ENCODE measurements at places on chromosomes 1 and 21.

DNA sequence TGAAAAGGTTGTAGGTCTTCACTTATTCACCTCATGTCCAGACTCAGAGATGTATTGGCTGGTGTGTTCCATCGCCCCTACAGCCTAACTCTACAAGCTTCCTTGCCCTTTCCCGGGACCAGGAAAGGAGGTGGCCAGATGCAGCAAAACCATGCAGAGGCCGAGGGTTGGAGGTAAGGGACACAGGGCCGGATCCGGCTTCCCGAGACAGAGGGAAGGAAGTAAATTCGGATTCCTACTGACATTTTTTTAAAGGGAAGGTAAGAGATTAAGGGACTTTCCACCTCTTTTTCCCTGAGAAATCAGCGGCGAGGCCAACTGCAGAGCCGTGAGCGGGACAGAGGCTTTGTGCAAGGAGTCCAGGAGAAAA lies 12.7 kb downstream of the EPHA10 start:
- no peak for DNase-seq

GRCh38 chr1:223832637-223832943 lies 13.2 kb downstream of the TP53BP2 start:
- no peak for DNase-seq

DNA sequence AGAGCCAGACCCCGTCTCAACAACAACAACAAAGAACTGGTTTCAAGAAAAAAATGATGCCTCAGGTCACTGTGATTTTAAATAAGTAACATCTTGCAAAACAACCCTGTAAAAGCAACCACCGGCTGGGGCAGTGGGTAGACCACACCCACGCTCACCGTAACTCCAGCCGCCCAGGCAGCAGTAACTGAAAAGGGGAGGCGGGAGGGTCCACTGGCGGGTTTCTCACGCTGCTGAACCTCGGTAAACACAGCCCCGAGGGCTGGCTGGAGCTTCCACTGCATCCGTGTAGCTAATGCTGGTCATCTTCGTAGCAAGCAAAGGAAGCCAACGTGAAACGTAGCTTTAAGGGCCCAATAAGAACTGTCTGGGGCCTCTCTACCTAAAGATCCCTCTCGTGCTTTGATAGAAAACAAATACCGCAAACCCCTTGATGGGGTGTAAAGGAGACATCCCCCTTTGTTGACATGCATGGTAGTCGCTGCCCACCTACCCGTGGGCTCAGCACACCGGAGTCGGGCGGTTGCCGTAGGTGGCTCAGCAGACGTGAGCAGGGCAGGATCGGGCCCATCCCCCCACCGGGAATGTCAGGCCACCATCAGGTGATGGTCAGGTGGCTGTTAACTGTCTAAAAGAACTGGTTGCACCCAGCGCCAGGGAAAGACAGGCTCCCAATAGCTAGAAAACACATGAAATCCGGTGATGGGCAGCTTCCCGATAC lies 4.2 kb downstream of the C1orf159 start:
- DNase-seq: no peak

- no peak for DNase-seq
Observed at GRCh38 chr21:39366563-39366962, 17.7 kb upstream of the HMGN1 start.

DNA sequence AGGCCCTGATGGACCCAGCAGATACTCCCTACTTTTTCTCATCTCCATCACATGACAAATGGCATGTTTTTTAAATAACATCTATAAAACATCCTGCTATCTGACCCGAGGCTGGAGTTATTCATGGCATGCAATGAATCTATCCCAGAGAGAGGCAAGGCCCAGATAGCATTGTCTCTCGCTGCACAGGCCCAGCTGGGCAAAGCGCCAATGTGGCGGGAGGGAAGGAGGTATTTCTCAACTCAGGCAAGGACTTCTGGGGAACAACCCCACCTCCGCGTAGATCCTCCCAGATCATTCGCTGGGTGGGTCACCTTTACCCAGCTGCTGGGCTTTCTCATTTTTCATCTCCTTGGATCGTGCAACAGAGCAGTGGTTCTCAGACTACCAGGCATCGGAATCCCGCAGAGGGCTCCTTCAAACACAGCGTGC lies 59.8 kb downstream of the ERG start:
- DNase-seq: no peak

DNA sequence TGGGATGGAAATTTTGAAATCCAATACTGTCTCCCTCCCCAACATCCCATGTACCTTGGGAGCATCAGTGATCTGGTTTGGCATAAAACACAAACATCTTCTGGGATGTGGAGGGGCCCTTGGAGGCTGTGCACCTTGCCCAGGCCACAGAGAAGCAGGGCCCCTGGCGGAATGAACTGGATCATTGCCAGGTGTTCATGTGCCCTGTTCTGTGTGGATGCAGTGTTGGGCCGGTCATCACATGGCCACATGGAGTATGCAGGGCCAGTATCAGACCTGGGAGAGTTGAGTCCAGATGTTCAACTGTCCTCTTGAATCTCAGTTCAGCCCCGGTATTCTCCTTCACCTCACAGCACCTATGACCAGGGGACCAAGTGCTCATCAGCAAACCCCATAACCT lies 26.9 kb downstream of the ARHGEF10L start:
- no peak for DNase-seq

DNA sequence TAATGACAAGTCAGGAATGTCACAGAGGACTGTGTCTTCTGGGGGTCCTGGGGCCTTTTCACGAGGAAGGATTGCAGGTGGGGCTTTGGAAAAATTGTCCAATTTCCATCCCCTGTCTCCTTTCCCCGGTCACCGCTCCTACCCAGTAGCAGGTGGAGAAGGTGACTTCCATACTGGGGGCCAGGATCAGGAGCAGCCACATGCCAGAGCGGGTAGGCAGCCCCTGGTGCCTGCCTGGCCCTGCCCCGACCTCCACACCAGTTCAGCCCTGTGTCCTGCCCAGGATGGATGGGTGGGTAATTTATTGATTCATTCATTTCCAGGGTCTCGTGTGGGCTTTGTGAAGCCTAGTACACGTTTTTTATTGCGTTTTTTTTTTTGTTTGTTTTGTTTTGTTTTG lies 51.7 kb downstream of the PRKCZ start:
- DNase-seq: no peak

- no peak for DNase-seq
Observed at GRCh38 chr1:209434631-209435217, 148.8 kb upstream of the CAMK1G start.

DNA sequence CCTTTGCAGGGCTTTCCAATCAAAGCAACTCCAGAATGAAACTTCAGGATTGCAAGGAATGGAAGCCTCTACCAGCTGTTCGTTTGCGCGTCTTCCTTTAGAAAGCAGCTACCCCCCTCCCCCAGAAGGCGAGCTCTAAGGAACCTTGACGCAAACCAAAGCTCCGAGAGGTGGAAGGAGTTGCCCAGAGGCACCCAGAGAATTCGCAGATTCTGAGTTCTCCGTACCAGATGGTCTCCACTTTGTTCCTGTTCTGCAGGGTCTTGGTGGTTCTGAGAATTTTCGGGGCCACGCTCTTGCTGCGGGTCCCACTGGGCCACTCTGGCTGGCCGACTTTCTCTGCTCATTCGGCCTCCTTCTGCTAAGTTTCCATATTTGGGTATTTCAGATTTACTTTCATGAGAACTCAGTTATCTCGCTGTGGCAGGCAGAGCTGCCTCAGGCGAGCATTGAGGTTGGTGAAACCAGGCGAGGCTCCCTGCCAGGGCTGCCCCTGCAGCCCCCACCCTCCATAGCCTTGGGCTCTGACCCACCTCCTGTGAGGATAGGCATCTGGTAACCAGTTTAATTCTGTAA lies 801 bp downstream of the TRAF5 start:
- DNase-seq: no peak

GRCh38 chr1:34743775-34744174 lies 11.1 kb upstream of the GJB5 start:
- DNase-seq: no peak

DNA sequence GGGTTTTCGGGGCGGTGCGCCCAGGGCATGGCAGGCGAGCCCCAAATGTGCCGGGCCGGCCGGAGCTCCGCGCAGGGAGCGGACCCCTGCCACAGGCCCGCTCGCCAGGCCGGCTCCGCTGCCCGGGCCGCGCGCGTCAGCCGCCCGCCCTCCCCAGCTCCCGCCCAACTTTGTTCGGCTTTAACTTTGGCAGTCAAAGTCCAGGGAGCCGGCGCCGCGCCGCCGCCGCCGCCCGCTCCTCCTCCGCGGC lies 488 bp downstream of the SLC35D1 start:
- DNase-seq: no peak

DNA sequence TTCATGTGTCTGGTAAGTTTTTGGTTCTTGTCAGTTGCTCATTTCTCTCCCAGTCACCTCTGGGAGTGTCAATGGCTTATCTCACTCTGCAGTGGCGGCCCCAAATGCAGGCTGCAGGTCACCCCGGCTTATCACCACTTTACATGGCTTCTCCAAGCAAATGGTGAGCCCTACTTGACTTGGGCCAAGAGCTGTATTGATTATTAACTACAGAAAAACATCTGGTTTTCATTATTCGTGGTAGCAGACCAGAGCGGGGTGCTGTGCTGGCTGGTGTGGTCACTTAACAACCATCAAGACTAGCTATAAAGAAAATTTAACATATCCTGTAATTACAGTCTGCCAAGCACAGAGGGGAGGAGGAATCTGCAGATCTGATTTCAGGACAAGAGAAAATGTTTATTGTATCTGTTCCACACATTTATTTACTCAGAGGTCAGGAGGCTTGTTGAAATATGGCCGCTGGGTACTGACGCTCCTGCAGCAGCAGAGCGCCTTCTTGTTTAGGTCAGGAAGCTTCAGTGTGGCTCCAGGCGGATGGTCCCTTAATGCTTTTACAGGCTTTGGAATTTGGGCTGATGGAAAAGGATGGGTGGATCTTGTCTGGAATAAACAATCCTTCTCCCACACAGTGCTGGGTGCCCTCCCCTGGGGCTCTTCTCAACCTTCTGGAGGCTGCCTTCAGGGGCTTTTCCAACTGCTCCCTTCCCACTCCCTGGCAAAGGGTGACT lies 87.8 kb downstream of the HLX start:
- DNase-seq: no peak

GRCh38 chr1:184315254-184315653 lies 71.6 kb upstream of the C1orf21 start:
- no peak for DNase-seq

- DNase-seq: no peak
Observed at GRCh38 chr1:234627009-234627950, 17.3 kb upstream of the IRF2BP2 start.

- DNase-seq: no peak
Observed at GRCh38 chr1:34916104-34916503, 13.3 kb downstream of the DLGAP3 start.

DNA sequence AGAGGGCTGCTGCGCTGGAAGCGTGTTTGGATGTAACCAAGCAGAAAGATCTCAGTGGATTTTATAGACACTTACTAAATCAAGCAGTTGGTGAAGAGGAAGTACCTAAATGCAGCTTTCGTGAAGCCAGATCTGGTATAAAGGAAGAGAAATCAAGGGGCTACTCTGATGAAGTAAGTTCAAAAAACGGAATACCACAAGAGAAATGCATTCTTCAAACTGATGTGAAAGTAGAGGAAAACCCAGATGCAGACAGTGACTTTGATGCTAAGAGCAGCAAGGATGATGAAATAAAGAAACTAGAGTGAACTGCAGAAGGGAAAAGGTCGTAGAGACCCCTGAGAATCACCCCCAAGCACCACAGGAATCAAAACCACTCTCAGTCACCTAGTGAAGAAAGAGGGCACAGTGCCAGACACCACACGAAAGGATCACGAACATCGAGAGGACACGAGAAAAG lies 40.8 kb upstream of the NEXN start:
- no peak for DNase-seq

GRCh38 chr1:61341426-61341825 lies 259.1 kb downstream of the NFIA start:
- DNase-seq: no peak

- DNase-seq: no peak
Observed at GRCh38 chr1:26280333-26281042, 602 bp downstream of the SH3BGRL3 start.

DNA sequence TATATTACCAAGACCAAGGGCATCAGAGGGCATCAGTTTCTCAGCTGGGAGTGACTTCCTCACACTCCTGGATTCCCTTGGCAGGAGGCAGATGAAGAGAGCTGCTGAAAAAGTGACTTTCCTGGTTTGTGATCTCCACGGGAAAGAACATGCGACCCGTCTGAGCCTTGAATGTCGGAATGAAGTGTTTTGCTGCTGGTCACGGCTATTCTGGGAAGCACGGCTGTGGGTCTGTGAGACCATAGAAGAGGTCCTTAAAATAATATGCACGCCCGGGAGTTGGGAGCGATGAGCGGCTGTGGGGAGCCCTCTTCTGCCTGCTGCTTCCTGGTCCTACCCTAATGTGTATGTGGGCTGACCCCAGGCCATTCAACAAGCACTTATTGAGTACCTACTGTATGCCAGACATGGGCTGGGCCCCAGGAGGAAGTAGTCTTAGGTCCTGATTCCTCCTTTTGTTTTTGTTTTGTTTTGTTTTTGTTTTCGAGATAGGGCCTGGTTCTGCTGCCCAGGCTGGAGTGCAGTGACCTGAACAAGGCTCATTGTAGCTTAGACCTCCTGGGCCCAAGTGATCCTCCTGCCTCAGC lies 13.2 kb upstream of the UMODL1 start:
- no peak for DNase-seq

DNA sequence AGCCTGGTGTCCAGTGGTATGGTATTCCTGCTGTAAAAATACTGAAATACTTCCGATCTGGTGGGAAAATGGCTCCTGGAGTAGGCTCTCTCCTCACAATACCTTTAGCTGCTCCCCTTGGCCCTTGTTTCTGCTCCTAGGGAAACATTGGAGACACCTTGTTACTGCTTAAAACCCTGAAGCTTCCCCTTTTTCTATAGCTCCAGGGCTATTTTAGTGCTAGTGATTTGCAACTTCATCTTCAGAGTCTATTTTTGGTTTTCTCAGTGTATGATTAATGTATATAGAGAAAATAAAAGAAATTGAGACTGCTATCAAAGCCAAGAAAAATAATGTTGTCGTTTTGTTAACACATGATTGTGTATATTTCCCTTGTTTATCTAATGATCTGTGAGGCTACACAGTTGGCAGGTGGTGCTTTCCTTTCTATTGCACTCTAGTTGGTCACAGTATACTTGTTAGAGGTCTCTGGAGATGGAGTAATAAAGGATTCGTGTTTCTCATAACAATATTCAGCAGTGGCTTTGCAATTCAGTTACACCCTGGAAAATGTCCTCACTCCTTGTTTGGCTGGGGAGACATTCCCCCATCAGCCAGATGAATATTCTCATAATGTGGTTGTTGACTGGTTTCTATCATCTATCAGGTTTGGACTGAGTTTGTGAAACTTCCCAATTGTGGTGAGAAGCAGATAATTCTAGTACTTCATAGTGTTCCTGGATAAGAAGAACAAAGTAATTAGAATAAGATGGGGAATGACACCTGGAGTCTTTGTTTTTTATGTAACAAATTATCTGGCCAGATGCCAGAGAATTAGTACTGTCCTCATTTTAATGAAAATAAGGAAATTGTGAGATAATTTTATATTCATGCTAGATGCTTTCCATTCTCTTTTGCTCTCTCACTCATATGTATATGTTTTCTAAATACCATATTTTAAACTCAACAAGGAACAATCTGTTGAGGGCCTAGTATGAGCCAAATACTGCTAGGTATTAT lies 44.8 kb upstream of the CACYBP start:
- DNase-seq: no peak
